LNCaP clone FGC (cell line): ENCODE measurements at places on chromosomes 3 and 15.

GRCh38 chr3:101155825-101156224, 162.6 kb upstream of the ABI3BP start:
- DNase-seq = no peak

- DNase-seq = no peak
These were observed 14.0 kb downstream of the USP8 start for GRCh38 chr15:50438251-50438650.

DNA sequence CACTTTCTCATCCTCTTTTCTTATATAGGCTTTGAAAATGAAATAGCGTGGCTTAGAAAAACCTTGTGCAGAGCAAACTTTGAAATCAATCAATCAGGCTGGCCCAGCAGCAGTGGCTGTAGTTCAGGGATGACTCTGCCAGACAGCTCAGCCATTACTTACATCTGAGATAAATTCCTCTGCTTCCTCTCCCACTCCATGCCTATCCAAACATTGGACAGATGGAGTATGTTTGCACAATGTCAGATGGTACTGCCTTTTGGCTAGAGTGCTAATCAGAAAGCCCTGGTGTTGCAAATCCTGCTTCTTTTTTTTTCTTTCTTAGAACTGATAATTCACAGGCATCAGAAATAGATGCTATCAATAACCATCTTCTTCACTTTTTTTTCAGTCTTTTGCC, 1065.1 kb downstream of the AGBL1 start:
- no peak for DNase-seq

DNA sequence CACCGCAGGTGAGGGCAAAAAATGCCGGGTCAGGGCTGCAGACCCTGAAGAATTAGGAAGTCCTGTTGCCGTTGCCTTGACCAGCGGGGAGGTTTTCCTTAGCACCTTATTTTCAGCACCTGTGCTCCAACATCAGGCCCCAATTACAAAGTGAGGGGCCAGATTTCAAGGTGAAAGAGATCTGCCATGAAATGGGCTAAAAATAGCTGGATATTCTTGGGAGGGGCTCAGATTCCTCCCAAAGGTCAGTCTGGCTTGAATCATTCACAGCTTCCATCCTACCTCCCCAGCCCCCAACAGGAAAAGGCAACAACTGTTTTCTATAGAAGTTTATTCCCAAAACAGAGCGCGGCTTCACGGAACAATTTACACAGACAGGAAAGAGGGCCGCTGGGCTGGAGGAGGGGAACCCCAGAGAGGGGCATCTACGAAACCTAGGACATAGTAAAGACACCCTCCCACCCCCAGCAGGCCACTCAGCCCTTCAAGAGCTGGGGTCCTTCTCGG, 941 bp upstream of the SLC26A6 start:
- DNase-seq = no peak

- DNase-seq = no peak
These were observed 190.0 kb downstream of the PLCH1 start for GRCh38 chr3:155554777-155555451.

- no peak for DNase-seq
These were observed 241.0 kb upstream of the ZNF717 start for GRCh38 chr3:76026379-76026778.

GRCh38 chr3:73592154-73593144, 32.3 kb downstream of the PDZRN3 start:
- DNase-seq = no peak

DNA sequence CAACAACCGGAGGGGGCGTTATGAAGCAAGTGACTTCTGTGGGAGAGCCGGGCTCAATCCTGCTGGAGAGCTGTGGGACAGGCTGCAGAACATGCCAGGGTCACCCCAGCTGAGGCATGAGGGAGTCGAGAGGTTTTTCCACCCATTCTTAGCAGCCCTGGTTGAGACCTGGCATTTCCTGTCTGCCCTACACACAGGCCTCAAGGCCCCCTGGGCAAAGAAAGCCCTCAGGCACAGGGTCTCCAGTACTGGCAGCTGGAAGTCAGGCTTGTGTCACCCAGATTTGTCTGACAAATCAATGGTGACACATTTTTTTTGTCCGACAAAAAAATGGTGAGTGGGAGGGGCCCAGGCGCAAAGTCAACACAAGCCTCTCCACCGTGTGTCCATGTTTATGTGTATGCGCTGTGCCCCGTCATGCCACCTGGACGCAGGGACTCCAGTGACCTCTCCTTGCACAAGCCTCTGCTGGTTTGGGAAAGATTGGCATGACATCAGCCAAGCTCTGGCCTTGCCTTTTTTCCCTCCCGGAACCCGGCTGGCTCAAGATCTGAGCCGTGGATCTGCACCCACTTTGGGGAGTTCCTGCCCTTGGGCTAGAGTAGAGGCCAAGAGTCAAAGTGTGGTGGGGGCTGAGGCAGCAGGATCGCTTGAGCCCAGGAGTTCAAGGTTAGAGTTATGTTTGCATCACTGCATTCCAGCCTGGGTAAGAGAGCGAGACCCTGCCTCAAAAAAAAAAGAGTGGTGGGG, 20.8 kb upstream of the ALAS1 start:
- DNase-seq = no peak

GRCh38 chr3:126212620-126213378, 32.4 kb upstream of the ALDH1L1 start:
- no peak for DNase-seq

DNA sequence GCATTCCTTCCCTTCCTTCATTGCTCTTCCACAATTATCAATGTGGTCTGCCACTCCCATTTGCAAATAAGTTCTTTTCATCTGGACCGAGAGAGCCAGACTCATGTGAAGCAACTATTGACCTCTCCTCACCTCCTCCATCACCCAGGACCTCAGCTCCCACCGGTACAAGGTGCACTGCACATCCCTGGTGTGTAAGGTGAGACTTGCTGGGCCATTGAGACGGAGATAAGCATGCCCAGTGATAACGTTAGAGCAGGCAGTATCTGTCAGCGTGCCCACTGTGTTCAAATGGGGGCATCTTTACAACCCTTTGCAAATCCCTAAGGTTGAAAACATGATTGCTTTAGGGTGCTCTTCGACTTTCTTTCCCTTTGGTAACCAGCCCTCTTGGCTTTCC, 154.8 kb downstream of the ADAMTS17 start:
- no peak for DNase-seq

GRCh38 chr3:72323773-72324172, 524.5 kb downstream of the SHQ1 start:
- DNase-seq = no peak

DNA sequence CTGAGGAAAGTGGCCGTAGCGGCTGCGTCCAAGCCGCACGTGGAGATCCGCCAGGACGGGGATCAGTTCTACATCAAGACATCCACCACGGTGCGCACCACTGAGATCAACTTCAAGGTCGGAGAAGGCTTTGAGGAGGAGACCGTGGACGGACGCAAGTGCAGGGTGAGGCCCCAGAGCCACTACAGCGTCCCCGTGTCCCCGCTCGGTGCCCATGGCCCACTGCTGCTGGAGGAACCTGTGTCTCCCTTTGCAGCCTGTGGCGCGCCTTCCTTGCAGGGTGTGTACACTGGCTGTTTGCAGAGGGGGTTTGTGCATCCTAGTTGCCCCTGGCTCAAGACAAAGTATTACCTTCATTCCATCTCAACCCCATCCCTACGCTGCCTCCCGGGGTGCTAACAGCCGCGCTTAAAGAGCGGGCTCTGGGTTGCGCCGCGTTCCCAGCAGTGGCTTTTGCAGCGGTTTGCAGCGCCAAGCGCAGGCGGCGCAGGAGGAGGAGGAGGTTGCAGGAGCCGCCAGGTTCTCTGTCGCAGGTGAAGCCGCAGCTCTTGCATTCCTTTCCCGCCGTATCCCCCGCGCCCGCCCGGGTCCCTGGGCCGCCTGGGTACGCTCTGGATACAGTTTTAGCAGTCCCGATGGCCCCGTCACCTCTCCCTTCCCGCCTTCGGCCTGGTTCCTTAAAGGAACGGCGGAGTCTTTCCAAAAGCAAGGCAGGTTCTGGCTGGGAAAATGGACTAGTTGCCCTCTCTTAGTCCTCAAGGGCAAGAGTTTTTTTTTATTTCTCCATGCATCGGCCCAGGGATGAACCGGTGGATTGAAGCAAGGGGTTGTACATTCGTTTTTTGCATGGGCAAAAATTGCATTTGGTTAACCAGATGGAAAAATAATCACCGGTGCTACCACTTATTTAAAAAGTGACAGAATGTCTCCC, 1.2 kb downstream of the CRABP1 start:
- no peak for DNase-seq

DNA sequence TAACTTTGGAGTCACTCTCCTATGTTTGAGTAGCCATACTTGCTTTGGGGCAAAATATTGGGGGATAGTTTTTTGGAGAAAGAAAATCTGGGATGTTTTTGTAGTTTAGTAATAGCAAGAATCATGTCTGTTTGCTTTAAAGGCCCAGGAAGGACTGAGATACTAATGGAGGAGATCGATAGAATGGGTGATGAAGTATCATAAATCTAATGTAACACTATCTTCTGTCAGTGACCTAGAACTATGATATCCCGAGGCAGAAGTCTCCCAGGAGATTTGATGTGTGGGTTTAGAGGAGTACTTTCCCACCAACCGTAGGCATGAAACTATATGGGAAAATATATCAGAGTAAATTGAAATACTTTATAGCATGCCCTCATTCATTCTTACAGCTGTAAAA, 21.0 kb upstream of the NFKBIZ start:
- no peak for DNase-seq

DNA sequence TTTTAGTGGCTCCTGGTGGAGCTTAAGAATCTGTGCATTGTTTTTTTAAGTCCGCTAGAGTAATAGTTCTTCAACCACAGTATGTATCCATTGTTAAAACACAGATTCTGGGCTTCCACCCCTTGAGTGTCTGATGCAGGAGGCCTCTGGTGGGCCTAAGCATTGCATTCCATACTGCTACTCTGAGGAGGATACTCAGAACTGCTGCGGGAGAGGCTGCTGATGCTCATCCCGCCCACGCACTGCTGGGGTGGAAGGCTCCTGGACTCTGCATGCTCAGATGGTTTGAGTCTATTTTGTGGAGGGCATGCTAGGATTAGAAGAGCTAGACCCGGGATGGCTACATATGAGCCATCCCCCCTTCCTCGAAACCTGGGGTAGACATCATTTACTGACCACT, 74.4 kb downstream of the THSD4 start:
- no peak for DNase-seq

DNA sequence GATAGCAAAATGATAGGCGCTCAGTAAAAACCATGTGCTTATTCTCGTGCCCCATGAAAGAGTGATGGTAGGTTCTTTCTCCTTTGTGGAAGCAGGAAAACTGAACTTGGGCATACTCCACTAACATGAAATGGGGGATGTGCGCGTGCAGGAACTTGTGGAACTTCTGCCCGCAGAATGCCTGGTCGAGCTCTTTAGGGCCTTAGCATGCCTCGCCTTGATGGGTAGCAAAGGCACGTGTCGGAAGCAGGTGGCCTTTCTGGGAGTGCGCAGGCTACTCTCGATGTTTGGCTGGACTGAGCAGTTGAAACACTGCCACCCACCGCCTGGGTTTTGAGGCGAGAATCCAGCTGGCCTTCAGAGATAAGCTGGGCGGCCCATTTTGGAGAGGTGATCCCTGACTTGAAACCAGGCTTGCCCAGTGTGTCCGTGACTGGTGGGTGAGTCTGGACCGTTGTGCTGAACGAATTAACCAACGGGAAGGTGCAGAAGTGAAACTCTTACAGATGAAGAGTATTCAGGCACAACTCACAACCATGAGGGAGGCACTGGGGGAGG, 842 bp downstream of the PCCB start:
- peak; percentile 63 for DNase-seq

DNA sequence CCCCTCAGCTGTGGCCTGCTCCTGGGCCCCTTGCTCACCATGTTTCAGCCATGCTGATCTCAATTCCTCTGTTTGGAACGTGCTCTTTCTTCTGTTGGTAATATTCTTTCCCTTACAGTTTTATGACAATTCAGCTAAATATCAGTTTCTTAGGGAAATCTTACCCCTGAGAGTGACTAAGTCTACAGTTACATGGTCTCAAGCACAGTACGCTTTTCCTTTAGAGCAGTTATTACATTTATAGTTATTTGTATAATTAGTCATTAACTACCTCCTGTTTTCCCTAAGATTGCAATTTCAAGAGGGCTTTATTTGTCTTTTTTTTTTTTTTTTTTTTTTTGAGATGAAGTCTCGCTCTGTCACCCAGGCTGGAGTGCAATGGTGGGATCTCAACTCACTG, 23.5 kb downstream of the C3orf62 start:
- no peak for DNase-seq

- DNase-seq = no peak
These were observed 354 bp upstream of the KLHL24 start for GRCh38 chr3:183635107-183635430.

- DNase-seq = peak; percentile 7
These were observed 115.9 kb downstream of the NEK11 start for GRCh38 chr3:131142580-131142979.

GRCh38 chr3:54360320-54360719, 238.0 kb downstream of the CACNA2D3 start:
- DNase-seq = no peak

- peak; percentile 7 for DNase-seq
These were observed 17.4 kb upstream of the MINDY4B start for GRCh38 chr3:150922611-150923010.

GRCh38 chr15:22866079-22866478, 27.6 kb downstream of the NIPA2 start:
- no peak for DNase-seq

DNA sequence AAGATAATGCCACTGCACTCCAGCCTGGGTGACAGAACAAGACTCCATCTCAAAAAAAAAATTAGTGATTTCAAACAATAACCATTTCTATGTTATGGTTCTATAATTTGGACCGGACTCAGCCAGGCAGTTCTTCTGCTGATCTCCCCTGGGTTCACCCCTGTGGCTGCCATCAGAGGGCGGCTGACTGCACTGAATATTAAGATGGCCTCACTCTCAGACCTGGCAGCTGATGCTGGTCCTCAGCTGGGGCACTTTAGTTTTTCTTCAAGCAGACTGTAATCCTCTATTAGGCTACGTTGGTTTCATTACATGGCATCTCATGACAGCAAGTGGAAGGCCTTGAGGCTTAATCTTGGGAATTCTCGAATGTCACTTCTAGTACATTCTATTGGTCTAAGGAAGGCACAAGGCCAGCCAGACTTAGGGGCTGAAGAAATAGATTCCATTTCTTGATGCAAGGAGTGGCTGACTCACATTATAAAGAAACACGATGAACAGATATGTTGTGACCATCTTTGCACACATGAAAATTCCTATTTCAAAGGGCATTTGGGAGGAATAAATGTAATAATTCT, 12.8 kb downstream of the GALNT15 start:
- no peak for DNase-seq

- DNase-seq = no peak
These were observed 82.0 kb upstream of the MYRIP start for GRCh38 chr3:39727415-39727814.
